ENCODE measurements at places on chromosomes 4 and X.

DNA sequence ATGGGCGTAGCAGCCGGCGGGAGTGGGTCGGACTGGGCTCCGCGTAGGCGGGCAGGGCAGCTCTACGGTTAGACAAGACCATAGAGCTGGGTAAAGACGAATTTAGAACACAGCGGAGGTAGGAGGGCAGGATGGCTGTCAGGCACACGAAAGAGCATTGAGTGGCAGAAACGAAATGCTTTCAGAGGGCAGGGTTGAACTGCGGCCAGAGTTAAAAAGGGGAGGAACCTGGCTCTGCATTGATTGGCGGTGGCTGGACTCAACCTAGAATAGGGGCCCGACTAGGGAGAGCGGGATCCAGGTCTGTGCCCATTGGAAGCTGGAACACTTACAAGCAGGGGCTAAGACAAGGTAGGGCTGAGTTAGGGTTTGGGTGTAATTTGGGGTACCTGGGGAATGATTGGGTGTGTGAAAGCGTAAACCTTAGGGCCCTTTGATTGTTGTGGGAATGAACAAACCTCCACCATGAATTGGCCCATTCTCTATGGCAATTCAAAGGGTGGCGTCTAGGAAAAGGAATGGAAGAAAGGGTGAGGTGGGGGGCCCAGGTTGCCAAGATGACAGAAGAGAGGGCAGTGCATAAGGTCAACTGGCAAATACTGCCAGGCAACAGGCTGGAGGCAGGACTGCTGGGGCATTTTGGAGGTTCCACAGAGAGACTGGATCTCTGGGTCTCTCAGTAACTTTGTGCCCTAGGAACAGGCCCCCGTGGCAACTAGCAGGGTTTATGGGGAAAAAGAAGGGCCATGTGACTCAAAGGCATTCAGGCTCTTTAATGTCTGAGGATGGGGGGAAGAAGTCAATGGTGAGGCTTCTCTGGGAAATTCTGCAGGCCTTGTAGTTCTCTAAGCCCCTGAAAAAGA, 911 bp upstream of the ELK1 start:
- no peak for DNase-seq

DNA sequence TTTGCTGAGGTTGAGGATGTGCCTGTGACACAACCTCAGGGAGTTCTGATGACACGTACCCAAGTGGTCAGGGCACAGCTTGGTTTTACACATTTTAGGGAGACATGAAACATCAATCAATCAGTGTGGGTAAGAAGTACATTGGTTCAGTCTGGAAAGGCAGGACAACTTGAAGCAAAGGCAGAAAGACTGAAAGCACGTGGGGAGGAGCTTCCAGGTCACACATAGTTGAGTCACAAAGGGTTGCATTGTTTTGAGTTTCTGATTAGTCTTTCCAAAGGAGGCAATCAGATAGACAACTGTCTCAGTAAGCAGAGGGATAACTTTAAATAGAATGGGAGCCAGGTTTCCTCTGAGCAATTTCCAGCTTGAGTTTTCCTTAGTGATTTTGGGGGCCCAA, 1910.0 kb upstream of the AGA start:
- no peak for DNase-seq

GRCh38 chrX:19649226-19649995, 134.1 kb upstream of the MAP3K15 start:
- no peak for DNase-seq

- no peak for DNase-seq
These were observed 115.1 kb downstream of the RBM47 start for GRCh38 chr4:40514497-40514951.

- no peak for DNase-seq
These were observed 61.4 kb downstream of the KLHL4 start for GRCh38 chrX:87578978-87579377.

DNA sequence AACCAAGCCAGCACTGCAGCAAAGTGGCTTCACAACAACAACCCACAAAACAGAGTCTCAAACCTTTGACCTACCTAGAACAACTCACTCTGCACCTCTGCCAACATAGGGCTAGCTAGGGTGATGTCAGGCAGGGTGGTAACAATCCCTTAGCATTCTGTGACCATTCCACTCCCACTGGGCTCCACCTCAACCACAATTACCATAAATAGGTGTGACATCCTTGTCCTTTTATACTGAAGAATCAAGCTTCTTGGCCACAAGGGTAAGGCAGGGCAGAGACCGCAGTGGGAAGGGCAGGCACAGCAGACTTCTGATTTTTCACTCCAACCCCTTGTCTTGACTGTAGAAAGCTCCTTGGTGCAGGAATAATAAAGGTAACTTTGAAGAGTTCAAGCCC, 795.4 kb upstream of the DIAPH2 start:
- DNase-seq = no peak

GRCh38 chr4:74378573-74378972, 13.6 kb downstream of the EREG start:
- no peak for DNase-seq

DNA sequence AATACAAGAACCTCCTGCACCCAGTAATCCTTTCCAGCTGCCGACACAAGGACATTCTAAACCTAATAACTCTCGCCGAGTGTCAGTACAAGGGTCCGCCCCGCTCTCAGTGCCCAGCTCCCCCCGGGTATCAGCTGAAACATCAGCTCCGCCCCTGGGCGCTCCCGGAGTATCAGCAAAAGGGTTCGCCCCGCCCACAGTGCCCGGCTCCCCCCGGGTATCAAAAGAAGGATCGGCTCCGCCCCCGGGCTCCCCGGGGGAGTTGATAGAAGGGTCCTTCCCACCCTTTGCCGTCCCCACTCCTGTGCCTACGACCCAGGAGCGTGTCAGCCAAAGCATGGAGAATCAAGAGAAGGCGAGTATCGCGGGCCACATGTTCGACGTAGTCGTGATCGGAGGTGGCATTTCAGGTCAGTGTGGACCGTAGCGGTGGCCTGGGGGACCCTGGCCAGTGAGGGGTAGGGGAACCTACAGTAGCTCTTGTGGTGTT, at the start of gene MAOA:
MAOA (plus strand) TSS at position 295 of the 490 bp plus-strand sequence; CDS start at position 338, 43 bp downstream.
- peak; percentile 50 for DNase-seq

- no peak for DNase-seq
These were observed 358.4 kb downstream of the NLGN4X start for GRCh38 chrX:5870238-5870637.

GRCh38 chr4:102684610-102685052, 76.1 kb downstream of the MANBA start:
- no peak for DNase-seq

DNA sequence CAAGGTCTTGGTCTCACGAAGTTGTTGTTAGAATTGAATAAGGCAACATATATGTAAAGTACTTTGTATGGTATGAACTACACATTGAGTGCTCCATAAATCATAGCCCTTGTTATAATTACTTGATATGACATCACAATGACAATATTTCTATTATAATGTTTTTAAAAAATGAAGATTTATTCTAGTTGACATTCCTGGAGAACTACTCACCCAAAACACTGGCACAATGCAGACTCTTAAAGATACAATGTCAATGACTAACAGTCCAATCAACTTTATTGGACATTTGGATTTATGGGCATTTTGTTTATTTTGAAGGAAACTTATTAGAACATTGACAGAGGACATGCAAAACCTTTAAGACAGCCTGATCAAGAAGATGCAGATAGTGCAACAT, 55.3 kb downstream of the ASB9 start:
- DNase-seq = no peak

DNA sequence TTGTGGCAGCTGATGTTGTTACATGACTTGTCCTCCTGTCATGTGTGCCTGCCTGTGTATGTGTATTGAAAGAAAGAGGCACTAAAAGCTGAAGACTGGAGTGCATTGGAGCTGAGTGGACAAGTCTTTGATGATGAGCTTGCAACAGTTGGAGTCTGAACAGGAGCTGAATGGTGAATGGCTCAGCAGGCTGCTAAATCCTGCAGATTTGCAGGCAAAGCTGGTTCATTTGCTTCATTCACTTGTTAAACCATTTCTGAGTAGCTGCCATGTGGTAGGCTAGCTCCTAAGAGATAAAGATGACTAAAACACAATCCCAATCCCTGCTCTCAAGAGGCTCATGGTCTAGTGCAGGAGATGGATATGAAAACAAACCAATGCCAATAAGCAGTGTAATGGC, 217.3 kb downstream of the CHRDL1 start:
- DNase-seq = no peak

GRCh38 chr4:102868153-102868780, 525 bp upstream of the CISD2 start:
- DNase-seq = no peak

DNA sequence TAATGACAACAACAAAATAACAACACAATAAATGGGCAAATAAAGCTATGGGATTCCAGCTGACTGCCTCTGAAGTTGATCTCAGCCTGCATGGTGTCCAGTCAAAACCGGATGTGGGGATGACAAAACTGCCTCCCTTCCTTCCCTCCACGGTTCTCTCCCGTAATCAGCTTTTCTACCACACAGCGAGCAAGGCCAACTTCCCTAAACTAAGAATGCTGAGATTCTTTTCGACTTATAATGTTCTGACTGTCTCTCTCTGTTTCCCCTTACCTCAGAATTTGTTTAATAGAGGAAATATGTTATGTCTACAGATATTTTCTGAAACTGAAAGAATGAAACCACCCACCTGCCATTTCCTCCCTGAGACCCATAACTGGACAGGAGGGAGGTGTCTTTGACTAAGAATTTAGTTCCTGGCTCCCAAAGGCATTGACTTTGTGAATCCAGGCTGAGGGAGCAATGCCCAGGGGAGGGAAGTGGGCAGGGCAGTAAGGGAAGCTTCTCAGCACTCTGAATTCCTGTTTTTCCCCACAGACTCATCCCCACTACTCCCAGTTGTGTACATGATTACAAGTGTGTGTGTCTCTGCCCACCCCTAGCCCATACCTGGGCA, 1.0 kb upstream of the TLR1 start:
- DNase-seq = peak; percentile 7

DNA sequence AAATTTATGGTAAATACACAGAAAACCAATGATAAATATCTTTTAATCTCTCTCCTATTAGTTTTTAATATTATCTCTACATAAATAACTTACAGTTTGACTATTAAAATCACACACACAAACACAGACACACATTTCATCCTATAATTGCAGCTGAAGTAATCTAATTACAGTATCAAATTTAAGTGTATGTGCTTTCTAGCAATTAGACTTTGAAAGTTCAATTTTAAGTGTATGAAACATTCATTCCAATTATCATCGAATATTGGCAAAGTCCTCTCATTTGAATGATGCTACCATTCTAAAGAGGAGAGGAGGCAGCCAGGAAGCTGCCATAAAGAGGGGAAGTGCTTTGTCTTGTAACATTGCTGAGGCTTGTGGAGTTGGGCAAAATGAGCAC, 221.2 kb upstream of the PABPC4L start:
- no peak for DNase-seq

DNA sequence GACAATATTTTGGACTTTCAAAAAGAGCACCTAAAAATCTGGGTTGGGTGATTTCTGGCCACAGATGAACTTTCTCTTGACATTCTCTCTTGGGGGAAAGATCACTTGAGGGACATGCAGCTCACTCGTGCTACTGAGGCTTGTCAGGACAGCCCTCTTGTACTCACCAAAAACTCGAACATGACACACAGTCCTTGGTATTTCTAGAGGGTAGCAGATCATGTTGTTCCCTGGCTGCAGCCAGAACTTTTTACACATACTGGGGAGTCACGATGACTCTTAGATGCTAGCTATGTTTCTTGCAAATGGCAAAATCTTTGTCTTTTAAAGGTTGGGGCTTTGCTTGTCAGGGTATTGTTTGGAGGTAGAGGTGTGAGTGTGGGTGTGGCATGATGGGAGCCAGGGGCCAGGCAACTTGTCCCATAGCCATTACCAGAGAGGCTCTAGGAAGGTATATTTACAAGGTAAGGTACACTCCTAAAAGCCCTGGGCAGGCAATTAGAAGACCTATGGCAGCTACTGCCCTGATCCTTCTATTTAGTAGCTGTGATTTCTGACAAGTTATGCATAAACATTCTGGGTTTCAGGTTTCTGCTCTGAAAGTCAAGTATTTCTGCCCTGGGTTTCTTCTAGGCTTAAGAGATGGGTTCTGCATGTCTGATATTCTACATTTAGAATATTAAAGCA, 241.7 kb upstream of the TLL1 start:
- no peak for DNase-seq

DNA sequence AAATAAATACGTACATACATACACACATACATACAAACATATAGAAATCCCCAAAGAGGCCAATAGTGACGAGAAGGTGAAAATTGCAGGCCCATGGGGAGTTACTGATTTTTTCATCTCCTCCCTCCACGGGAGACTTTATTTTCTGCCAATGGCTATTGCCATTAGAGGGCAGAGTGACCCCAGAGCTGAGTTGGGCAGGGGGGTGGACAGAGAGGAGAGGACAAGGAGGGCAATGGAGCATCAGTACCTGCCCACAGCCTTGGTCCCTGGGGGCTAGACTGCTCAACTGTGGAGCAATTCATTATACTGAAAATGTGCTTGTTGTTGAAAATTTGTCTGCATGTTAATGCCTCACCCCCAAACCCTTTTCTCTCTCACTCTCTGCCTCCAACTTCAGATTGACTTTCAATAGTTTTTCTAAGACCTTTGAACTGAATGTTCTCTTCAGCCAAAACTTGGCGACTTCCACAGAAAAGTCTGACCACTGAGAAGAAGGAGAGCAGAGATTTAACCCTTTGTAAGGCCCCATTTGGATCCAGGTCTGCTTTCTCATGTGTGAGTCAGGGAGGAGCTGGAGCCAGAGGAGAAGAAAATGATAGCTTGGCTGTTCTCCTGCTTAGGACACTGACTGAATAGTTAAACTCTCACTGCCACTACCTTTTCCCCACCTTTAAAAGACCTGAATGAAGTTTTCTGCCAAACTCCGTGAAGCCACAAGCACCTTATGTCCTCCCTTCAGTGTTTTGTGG, 180.7 kb downstream of the AR start:
- no peak for DNase-seq

DNA sequence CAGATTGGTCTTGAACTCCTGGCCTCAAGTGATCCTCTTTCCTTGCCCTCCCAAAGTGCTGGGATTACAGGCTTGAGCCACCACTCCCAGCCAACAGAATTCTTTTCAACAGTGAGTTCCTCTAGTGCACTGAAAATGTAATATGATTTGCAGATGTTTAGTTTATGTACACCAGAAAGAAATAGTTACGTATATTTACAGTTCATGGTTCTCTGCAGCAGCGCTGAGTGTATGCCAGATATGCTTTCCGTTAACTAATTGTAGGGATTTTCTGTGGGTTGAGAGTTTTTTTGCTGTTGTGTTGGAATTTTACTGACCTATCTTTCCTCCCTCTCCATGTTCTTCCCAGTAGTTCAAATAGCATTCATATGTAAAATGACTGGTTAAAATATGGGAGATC, 44.0 kb downstream of the GAB1 start:
- DNase-seq = no peak

DNA sequence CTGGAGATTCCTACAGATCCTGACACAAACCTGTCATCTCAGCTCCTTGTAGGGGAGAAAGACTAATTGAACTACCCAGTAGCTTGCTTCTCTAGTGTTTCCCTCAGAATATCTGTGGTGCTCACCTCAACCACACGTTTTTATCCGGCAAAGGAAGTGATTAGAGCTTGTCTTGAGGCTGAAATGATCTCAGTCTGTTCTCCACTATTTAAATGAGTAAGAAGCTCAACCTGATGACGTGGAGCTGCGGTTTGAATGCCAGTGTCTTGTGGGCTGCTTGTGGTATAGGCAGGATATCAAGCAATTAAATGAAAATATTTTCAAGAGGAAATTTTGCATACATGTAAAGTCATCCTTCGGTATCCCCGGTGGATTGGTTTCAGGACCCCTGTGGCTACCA, 270.2 kb downstream of the TLL1 start:
- DNase-seq = no peak
